ENCODE measurements at places on chromosomes 12 and 14.

GRCh38 chr14:89889626-89890025, 64.9 kb downstream of the EFCAB11 start:
- no peak for DNase-seq

DNA sequence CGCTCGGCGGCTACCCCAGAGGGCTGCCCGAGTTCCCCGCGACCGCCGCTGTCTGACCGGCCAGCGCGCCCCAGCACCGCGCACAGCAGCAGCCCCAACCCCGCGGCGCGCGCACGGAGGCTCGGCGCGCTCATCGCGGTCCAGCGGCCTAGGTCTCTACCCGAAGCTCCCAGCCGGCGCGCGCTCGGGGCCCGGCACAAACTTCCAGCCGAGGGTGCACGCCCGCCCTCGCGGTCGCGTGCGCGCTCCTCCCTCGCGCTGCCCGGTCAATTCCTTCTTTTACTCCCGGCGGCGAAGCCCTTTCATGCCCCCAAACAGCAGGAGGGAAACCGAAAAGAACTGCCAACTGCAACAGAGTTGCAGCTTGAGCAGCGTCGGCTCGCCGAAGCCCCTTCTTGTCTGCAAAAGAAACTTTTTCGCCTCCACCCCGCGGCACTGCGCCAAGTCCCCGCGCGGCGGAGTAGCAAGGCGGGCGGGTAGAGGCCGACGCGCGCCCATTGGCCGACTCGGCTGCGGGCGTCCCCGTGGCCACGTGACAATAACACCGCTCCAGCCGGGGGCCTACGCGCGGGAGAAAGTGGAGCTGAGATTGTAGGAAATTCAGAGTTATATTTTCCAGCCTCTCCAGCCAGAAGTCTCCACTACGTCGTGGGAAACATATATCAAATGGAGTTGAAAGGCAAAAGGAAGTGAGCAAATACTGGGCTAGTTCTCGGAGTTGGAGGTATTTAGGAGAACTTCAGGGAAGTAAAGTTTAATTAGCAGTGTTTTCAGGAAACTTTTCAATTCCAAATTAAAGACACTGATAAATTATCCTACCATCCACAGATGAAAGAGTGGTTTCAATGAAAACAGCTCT, at the start of gene LRIG3:
LRIG3 (minus strand) TSS at position 403 of the 859 bp plus-strand sequence; CDS start at position 134, 269 bp downstream.
- DNase-seq, result peak; percentile 34

DNA sequence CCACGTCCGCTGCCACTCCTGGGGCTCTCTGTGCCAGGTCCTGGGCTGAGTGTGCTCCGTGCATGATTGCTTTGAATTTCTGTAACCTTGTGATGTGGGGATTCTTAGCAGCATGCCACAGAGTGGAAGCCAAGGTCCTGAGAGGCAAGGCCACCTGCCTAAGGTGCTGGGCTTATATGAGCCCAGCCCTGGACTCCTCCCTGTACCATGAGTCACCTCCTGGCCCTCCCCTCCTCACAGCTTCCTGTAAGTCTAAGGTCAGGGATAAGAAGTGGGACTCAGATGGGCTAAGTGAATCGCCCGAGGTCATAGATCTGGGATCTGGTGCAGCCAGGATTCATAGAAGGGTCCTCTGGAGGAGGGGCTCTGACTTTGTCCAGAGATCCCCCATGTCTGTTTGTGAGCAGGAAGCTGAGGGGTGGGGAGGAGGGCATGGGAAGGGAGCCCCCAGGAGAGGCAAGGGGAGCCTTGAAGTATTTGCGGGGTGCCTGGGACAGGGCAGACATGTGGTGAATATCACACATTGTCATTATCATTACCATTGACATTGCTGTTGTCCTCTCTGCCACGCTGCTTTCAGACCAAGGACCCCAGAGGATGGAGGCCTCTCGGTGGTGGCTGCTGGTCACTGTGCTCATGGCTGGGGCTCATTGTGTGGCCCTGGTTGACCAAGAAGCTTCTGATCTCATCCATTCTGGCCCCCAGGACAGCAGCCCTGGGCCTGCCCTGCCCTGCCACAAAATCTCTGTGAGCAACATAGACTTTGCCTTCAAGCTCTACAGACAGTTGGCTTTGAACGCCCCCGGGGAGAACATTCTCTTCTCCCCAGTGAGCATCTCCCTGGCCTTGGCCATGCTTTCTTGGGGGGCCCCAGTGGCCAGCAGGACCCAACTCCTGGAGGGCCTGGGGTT, 28.8 kb downstream of the SERPINA3 start:
- no peak for DNase-seq

GRCh38 chr12:42590330-42590934, 886 bp upstream of the PRICKLE1 start:
- no peak for DNase-seq

Measured in epithelial cell of prostate (primary cell).